EH (cell line): ENCODE measurements at places on chromosomes 3 and 15.

DNA sequence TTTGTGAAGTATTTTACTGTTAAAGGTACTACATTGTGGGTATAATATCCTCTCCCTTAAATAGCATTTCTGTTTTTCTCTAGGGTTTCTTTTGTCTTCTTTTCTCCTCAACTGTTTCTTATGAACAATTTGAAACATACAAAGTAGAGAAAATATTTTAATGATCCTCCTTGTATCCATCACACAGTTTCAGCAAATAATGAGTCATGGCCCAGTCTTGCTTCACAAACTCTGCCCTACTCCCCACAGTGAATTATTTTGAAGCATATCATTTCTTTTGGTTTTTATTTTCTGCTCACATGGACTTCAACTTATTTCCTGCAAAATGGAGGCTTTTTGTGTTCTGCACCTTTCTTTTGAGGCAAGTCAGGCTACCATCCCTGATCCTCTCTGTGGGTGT lies 6.1 kb upstream of the SCAANT1 start:
- DNase-seq, result peak; percentile 65

- no peak for DNase-seq
These were observed 124.3 kb upstream of the RGMA start for GRCh38 chr15:93213281-93213680.

DNA sequence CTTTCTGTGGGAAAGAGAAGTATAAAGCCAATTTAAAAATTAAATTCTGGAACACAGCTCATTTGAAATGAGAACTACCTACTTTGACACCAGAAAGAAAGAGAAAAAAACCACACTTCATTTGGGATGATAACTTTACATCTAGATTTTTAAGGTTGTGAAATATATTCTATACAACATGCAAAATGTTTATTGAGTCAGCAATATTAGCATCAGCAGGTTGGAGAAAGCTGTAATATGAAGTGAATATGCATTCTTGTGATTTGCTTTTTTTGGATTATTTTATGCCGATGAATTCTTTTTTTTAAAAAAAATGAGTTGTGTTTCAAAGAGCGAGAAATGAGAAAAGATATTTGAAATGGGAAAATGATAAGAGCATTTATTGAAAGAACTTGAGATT lies 307.0 kb upstream of the DPPA4 start:
- no peak for DNase-seq

- no peak for DNase-seq
These were observed 507.6 kb downstream of the FHIT start for GRCh38 chr3:60743631-60744164.

DNA sequence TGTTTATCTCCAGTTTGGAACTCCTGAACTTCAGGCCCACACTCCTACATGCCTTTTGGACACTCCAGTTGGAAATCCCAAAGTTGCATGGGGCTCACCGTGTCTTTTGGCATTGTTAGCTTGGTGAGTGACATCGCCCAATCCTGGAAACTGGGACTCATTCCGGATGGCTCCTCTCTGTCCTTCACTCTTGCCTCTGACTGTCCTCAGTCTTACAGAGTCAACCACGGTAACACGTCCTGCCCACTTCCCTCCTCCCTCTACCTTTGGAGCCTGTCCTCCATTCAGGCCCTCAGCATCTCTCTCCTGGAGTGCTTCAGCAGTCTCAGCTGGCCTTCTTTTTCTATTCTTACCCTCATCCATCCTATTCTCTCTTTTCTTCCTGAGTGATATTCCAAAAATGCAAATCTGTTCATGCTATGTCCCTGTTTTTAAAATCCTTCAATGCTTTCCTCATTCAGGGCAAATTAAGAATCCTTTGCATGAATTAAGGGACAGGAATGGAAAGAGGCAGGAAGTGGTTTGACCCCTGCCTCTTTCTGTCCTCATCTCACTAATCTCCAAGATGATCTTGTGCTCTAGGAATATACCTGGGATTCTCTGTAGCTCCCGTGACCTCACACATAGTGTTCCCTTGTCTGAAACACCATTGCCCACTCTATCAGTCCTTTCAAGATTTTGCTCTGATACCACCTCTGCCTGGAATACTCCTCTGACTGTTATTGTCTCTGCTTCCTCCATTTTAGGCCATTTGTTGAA lies 42.5 kb downstream of the LPP start:
- peak; percentile 78 for DNase-seq

DNA sequence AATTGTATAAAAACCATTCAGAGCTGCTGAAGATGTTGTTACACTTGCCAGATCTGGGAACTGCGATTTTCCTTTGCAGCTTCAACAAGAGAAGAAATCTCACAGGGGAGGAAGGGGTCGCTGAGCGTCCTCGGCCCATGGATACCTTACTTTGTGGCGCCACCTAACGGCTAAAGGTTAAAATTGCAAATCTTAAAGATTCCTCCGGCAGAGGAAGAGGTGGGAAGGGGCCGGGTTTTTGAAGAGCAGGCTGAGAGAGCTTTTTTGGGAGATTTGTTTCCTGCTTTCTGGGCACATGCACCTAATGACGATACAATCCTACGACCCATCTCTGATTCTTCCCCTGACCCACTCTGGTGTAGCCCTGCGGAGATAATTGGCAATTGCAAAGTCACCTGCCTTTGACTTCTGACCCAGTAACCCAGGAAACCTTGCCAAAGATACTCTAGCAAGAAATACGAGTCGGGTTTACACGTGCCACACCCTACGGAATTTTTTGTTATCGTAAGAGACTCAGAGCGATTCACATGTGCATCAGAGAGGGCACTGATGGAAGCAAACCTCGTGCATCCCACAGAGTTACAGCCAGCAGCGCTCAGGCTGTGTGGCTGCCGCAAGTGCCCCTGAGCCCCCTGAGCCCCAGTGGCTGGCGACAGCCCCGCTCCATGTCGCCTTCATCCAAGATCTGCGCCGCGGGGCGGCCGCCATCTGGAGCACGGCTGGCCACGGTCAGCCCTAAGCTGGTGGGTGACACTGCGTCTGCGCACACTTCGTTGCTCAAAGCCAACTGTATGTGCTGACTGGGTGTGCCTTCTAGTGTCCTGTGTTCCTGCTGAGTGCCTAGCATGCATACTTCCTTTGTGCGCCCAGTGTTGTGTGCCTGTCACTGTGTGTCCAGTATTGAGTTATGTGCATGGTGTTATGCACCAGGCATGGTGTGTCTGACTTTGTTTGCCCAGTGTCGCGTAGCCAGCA lies 55.2 kb upstream of the CHRNA7 start:
- peak; percentile 13 for DNase-seq
